ENCODE measurements at places on chromosomes 2 and 18. TPM values are rescaled to one million over a fixed set of nuclear protein-coding genes. Genes with fewer than 3 reads are reported as not detected.

Gene PPIL3
- total RNA-seq, result 45.2 TPM

Gene KIAA2012
- not detected for total RNA-seq

Gene DSG1
- total RNA-seq, result not detected

Gene ACSL3
- total RNA-seq, result 166 TPM

Gene SEMA4C
- total RNA-seq, result 29.7 TPM

Gene NDUFV2
- total RNA-seq, result 95.9 TPM

Gene TBR1
- total RNA-seq, result not detected

Gene SCN1A
- total RNA-seq, result 0.72 TPM

Gene ZNF385B
- 1.1 TPM for total RNA-seq

Gene ERMN
- total RNA-seq, result 1.4 TPM

Gene MAB21L4
- not detected for total RNA-seq

Gene TFPI
- 123 TPM for total RNA-seq

Gene PDE1A
- 42.0 TPM for total RNA-seq

Gene SYT4
- total RNA-seq, result not detected

Gene KLHL30
- under 0.01 TPM for total RNA-seq

Gene DNAJC10
- total RNA-seq, result 118 TPM

Gene ANKRD23
- total RNA-seq, result 1.8 TPM

Gene ITM2C
- 63.7 TPM for total RNA-seq

Gene PLB1
- total RNA-seq, result 0.36 TPM

Gene YIPF4
- 19.4 TPM for total RNA-seq

Gene MYOM1
- 1.8 TPM for total RNA-seq

Gene APOB
- total RNA-seq, result under 0.01 TPM

Gene DIPK1C
- not detected for total RNA-seq

Gene SATB2
- 54.5 TPM for total RNA-seq

Gene SERPINB13
- not detected for total RNA-seq

Gene AKAIN1
- not detected for total RNA-seq

Gene SERPINB10
- total RNA-seq, result 0.29 TPM

Gene PER2
- 9.4 TPM for total RNA-seq

Gene GAL3ST2
- 0.36 TPM for total RNA-seq

Gene CD207
- not detected for total RNA-seq

Gene ZNF397
- 14.1 TPM for total RNA-seq

Gene AMER3
- not detected for total RNA-seq

Gene SLC25A52
- not detected for total RNA-seq

Gene DPP4
- 256 TPM for total RNA-seq

Gene ANKRD62
- total RNA-seq, result not detected

Measured in osteoblast (primary cell).